NCI-H1930 (cell line): ENCODE measurements at places on chromosomes 12 and 14.
A peak's percentile ranks its signal among the peaks of the same experiment; 100 is the strongest.

DNA sequence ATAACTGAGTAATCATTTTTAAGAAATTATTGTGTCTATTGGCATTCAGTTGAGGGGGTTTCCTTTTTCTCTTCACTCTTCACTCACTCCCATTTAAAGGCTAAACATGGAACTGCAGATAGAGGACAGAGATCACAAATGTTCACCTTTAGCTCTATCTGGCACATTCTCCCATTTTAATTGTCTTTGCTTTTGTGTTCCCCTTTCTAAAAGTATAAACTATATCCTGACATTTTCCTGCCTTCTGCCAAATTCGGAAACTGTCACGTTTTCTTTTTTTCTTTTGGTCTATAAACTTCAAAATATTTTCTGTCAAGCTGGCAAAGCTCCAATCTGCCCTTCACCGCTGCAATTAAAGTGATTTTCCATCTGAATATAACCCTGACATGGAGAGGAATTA is 219.8 kb upstream of the CDKN3 start:
- DNase-seq, result no peak

DNA sequence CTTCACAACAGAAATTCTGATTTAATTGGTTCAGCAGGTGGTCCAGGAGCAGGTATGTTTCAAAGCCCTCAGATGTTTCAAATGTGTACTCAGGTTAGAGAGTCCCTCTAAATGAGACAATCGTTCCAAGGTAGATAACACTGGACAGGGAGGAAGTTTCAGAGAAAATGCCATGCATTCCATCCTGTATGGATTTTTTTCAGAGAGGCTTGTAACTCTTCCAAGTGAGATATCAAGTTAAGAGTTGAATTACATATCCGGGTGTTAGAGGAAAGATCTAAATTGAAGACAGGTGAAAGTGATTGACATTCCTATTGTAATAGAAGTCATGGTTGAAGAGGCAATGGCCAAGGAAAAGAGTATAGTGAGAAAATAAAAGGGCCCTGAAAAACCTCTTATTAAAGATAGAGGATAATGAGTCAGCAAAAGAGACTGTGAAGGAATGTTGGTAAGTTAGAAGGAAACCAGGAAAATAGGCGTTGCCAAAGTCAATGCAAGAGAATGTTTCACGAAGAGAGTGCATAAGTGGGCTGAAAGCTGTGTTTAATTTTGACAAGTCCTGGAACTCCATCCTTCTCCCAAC is 105.8 kb downstream of the BMP4 start:
- no peak for DNase-seq

DNA sequence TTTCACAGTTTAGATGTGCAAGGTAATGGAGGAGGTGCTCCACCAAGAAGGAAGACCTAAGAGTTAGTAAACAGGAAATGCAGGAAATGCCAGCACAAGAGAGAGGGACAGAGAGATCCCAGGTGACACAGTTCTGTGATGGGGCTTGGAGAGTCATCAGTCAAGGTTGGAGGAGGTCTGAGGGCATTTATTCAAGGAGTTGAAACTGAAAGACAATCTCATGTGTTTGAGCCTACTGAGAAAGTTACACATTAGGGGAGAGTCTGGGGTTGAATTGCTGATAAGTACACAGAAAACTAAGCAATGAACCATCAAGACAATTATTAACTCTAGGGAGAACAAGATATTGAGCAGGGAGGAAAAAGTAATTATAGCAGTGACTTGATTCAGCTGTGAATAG is 138.5 kb downstream of the ANO6 start:
- no peak for DNase-seq

GRCh38 chr14:22391908-22392565 is 197.0 kb downstream of the DAD1 start:
- DNase-seq, result peak; percentile 18

DNA sequence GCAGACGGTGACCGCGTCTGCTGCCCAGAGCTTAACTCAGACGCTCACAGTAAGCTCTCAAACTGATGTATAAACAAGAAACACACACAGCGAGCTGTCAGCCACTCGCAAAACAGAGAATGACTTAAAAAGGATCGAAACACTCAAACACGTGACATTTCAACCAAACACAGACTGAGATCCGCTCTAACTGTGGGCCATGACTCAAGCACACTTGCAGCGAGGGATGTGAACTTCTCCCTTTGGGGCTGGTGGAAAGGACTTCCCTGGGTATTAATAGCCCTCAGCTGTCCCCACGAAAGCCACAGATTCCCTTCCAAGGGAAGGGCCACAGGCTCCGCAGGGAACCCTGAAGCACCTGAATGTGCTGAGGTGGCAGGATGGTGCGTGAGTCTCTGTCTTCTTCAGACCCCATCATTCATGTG is 29.1 kb downstream of the CCDC88C start:
- DNase-seq, result no peak

- DNase-seq, result no peak
Measured at GRCh38 chr14:82073547-82073946, 539.9 kb upstream of the SEL1L start.

DNA sequence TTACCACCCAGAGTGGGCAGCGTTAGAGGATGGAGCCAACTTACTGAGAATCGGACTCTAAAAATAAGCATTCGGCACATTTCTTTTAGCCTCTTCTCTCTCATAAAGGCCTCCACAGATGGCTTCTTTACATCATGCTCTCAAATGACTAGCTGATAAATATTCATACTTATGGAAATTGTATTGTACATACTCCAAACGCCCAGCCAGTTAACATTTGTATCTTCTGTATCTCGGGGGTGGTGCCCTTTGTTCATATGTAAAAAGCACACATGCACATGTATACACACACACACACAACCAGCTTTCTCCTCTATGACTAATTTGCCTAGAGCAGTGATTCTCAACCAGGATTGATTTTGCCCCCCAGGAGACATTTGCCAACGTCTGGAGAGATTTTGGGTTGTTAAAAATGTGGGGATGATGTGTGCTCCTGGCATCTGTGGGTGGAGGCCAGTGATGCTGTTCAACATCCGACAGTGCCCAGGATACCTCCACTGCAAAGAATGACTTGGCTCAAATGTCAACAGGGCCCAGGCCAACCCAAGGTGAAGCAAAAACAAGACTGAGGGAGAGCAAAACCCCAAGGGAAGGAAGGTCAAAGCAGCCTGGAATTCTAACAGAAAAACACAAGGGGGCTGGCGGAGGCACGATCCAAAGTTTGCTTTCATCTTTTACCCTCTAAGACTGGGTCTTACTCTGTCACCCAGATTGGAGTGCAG is 15.2 kb upstream of the CDK2AP1 start:
- DNase-seq, result no peak

DNA sequence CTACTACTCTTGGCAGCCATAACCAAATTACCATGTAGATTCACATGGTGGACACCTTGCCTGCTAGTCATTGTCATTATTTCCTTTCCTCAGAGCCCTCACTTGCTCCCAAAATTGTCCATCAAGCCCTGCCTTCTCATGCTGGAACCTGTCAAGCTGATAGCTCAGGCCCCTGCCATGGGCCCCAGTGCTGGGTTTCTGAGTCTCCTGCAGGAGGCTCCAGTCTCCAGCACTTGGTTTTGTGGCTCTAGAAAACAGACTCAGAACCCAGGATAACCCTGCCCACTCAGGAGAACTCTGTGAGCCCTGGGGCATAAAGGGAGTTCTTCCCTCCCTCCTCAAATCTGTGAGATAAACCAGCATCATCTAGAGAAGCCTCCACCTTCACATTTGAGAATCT is 10.8 kb downstream of the KRT71 start:
- no peak for DNase-seq

DNA sequence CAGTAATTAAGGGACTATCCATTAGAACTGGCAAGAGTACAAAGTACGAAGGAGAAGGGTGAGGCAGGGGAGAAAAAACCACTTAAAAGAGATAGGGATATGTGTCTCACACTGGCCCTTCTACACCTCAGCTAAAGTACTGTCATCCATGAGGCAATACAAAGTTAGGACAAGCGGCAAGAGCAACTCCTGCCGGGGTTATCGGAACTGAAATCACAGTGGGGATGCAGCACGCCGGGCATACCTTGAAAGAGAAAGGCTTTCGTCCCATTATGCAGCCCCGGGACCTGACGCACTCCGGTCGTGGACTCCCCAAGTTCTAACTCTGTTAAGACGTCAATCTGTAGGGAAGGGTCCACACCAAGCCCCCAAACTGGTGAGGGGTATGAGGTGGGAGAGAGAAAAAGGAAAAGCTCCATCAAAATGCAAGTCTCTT is 1.1 kb downstream of the NELL2 start:
- peak; percentile 74 for DNase-seq

GRCh38 chr12:132766380-132767085 is 4.9 kb upstream of the ANKLE2 start:
- no peak for DNase-seq

- no peak for DNase-seq
Measured at GRCh38 chr12:111406474-111407376, 1.0 kb downstream of the SH2B3 start.

DNA sequence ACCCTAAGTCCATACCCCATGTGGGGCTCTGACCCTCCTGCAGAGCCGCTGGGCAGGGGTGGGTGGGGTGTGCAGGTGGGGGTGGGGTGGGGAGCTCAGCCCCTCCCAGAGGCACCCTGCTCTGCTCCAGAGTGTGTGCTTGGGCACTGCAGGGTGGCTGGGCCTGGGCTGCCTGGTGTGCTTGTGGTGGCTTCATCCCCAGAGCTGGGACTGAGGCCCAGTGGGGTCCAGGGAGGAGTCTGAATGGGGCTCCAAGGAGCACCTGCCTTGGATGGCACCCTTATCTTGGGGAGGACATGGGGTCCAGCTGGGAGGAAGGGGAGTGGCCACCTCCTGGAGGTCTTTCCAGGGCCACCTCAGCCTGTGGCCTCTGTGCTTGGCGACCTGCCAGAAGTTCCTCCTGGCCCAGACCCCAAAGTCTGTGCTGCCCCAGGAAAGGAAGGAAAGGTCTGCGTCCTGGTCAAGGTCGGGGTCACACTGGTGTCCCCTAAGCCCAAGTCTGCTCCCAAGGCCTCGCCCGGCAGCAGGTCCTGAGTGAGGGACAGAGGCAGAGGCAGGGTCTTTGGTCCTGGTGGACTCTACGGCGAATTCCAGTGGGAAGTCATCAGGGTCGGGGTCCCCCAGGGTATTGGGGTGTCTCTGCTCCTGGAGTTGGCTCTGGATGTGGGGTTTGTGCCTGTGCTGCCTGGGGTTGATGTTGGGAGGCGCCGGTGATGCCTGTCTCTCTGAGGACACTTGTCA is 373.4 kb downstream of the TMEM121 start:
- DNase-seq, result no peak

DNA sequence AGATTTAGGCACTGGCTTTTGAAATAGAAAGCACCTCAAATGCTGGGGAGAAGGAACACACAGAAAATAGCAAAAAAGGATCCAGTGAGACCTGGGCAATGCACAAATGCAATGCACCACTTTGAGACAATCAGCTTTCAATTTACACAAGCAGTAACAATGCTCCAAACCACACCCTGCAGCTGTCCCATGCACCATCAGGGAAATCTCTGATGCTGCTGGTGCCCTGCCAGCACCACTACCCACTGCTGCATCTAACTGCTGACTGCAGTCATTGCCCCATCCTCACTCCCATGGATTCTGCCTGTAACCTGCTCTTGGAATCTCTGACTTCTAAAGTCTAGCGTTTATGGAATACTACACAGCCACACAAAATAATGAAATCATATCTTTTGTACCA is 21.0 kb upstream of the HMGA2 start:
- no peak for DNase-seq

DNA sequence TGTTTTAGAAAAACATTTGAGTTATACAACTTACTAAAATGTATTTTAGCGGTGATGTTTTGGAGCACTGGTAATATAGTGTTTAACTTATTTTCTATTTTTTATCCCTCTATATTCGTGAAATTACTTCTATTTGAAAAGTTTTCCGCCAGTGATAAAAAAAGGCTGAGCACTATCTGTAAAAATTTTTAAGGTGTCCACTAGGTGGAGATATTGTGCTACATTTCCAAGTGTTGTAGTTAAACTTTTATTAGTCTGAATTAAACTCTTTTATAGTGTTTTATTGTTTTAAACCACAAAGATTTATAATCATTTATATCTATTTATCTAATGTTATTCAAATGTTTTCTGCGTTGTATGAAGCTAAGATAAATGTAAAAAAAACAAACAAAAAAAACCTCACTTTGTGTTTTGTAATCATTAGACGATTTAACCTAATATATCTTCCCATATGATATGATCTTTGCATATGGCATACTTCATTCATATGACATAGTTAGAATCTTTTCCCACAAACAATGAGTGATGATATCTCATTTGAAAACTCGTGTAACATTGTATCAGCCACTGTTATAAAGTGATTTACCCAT is 11.8 kb downstream of the ALG10B start:
- peak; percentile 43 for DNase-seq

- DNase-seq, result no peak
Measured at GRCh38 chr14:105858676-105859025, 332.3 kb downstream of the TMEM121 start.

DNA sequence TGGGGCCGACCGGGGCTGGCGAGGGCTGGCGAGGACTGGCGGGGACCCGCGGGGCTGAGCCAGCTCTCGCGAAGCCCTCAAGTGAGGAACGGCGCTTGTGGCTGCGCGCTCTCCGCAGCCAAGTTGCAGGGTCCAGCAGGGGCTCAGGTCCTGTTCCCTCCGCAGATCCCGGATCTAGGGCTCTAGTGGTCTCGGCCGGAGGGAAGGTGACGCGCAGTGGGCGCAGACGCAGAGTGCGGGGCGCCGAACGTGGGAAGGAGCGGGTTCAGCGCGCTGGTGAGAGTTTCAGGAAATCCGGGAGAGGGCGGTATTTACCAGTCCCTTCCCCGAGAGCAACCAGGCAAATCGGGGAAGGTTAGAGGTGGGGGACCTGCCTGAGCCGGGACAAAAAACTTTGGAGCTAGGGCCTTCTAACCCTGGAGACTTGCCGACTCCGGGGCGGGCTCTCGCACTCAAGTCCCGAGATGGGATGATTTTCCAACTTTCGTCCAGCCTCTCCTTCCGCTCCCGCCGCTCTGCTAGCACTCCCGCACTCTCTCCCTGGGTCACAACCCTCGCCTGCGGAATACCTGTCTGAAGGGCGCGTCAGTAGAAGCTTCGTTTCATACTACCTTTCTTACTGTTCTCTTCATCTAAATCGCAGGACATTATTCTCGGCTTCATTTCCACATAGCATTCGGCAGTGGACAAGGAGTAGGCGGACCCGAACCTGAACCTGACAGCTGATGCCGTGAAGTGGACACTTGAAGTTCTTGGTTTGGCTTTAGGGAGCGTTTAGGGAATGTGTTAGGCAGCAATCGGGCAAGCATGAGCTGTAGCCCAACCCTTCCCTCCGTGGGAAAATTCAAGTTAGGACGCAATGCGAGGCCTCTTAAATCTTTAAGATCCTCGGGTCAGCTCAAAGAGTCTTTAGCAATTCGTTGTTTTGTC is 13.6 kb upstream of the PAX9 start:
- peak; percentile 62 for DNase-seq

DNA sequence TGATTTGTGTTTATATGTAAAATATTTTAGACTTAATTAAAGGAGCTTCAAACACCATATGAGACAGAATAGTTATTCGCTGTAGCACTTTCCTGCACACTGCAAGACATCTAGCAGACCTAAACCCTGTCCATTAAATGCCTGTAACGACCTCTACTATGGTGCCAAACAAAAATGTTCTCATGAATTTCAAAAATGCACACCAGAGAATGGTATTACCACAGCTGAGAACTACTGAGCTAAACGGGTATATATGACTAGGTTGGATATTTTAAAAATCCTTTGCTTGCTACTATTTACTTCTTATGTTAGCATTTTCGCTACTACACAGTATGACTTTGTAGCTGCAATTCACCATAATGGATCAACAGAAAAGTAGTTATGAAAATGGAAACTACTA is 34.8 kb downstream of the SPPL3 start:
- no peak for DNase-seq

- DNase-seq, result no peak
Measured at GRCh38 chr12:118495296-118495695, 118.9 kb downstream of the SUDS3 start.

- no peak for DNase-seq
Measured at GRCh38 chr14:71705460-71705859, 226.8 kb upstream of the RGS6 start.
